ENCODE measurements at places on chromosomes 3 and 15.

DNA sequence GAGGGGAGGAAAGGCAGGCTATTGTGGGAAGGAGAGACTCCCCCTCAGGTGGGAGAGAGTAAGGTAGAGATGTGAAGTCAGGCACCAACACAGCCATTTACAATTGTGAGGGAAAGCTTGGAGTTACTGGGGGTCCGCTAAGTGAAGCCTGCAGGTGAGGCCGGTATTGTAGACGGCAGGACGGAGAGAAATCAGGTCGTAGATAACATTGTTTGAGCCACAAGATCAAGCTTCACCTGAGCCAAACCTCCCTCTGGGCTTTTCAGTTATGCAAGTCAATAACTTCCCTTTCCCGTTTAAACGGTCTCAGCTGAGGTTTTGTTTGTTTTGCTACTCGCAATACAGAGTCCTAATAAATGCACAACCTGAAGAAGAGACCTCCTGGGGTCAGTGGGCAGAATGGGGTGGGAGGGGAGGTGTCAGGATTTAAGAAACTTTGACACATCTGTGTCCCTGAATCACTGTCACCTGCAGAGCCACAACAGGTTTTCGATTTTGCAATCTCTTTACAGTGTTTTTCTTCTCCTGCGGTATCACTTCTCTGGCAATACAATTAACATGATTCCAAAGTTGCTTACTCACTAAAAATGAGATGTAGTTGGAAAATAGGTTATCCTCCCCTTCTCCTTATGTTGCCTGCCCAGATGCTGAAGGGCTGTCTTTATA, 72.0 kb upstream of the GLCE start:
- DNase-seq, result no peak

DNA sequence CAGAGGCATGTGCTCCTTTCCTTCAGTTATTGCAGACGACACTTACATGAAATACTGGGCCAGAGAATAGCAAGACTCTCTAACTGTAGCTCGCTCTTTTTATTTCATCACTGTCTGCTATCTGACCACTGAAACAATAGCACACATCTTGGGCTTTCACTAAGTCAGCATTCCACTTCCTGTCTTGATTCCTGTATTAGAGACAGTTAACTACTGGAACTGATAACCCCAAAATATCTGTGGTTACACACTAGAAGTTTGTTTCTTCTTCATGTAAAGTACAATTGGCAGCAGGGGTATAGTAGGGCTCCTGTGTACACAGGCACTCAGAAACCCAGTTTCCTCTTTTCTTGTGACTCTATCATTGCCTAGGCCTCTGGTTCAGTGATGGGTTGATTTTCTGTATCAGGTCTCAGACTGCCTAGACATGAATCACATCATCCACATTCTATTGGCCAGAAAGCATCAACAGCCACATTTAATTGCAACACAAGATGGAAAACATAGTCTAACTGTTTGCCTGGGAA, 230.2 kb upstream of the CD96 start:
- DNase-seq, result no peak

GRCh38 chr15:78092261-78093041, at the start of gene SH2D7:
Gene SH2D7, plus strand, starts transcription at chr15:78092561. Its CDS starts 24 bp downstream, at chr15:78092585.
- DNase-seq, result no peak

DNA sequence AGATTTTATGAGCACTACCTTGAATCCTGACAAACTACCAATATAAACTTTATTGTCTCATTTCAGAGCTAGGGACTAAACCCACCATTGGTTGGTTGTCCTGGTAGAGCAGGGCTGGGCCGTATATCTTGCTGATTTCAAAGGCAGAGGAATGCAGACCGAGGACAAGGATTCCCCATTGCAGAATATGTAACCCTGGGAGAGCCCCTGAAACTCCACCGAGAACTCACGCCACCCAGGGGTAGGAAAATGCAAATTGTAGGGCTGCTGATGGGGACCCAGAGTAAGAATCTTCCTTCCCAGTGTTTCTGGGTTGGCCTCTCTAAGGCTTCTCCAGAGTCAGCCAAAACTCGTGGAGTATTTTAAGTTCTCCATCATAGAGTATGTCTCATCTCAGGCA, 235.3 kb downstream of the ABHD5 start:
- DNase-seq, result no peak

DNA sequence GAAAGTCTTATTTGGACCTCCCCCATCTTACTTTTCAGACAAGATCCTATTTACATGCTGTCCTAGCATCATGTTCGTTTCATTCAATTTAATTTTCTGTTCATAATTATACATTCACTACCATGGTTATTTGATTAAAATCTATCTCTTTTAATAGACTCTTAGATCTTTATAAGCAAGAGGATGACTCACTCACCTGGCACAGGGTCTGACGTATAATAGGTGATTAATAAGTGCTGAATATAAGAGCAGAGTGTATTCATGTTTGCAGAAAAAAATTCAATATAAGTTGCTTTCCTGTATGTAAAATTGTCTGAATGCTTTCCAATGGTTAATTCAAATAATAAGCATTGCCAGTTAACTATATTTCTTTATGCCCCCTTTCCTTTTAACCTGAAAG, 165.5 kb upstream of the CBLB start:
- DNase-seq, result no peak

GRCh38 chr15:57591822-57592367, at the start of gene MYZAP:
Gene MYZAP, plus strand, starts transcription at chr15:57591904. Its CDS starts 131 bp downstream, at chr15:57592035.
- DNase-seq, result peak; percentile 36

DNA sequence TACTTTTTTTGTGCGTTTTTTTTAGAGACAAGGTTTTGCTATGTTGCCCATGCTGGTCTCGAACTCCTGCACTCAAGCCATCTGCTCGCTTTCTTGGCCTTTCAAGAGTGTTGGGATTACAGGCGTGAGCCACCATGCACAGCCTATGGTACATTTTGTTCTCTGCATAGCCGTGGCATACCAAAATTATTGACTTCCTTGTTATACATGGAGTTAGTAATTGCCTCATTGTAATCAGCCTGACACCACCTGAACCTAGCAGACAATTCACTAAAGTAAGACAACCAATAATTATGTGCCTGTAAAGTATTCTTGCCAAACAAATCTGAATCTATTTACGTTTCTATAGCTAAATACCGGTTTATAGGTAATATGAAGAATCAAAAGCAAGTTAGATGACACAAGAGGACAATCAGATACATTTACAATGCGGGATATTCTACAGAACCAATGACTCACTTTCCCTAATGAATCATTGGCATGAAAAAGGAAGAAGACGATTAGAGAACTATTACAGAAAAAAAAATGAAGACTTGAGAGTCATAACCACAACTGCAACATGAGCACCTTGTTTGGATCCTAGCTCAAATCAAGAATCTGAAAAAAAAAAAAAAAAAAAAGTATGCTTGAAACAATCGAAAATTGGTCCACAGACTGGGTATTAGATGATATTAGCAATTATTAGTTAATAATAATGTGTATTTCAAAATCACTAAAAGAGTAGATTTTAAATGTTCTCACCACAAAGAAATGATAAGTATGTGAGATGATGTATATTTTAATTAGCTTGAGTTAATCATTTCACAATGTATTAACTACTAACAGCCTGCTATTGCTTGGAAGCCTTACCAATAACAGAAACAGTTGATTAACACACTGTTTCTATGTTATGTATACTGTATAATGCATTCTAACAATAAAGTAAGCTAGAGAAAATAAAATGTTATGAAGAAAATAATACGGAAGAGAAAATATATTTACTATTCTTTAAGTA, 7.1 kb downstream of the GUCA1C start:
- no peak for DNase-seq

DNA sequence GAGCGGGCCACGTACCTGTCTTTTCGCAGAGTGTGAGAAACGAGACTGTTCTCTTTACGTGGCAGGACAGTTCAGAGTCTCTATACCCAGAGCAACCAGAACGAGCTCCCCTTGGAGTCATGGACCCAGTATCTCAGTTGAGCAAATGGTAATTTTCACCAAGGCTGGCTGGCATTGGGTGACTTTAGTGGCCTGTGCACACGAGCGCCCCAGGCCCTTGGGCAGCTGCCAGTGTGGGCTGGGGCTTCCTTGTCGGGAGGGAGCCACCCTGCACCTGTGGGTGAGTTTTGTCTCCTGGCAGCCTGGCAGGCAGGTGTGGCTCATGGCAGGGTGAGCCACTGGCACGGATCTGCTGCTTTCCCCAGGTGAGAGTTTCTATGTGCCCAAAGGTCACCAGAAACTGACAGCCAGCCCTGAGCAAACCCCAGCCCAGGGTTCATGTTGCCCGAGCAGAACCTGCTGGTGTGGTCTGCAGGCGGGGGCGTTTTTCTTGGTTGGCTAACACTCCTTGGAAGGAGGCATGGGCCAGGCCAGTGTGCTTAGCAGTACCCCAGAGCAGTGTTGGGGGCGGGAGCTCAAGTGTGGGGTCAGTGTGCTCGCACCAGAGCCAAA, 135.0 kb downstream of the TJP1 start:
- DNase-seq, result peak; percentile 41

DNA sequence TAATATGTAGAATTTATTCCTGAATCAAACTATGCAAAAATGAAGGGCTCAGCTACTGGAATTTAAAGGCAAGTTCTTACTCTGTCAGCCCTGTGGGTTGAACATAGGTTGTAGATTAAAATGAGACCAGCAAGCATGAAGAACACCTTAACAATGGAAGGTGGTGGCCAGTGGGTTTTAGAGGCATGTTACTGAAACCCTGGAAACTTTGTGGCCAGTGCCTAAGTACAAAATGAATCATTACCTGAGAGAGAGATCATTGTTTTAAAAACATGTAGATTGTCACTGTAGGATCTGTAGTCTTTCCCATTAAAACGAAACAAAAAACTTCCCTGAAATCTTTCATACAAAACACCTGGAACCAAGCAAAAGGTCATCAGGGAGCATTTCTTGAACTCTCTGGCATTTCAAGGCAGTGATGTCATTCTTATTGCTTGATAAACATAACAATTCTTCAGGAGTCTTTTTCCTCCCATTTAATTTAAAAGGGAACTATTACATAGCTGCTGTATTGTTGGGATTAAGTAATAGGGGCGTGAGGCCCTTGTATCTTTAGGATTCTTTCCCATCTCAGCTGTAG, 51.8 kb downstream of the TMEM108 start:
- DNase-seq, result no peak

DNA sequence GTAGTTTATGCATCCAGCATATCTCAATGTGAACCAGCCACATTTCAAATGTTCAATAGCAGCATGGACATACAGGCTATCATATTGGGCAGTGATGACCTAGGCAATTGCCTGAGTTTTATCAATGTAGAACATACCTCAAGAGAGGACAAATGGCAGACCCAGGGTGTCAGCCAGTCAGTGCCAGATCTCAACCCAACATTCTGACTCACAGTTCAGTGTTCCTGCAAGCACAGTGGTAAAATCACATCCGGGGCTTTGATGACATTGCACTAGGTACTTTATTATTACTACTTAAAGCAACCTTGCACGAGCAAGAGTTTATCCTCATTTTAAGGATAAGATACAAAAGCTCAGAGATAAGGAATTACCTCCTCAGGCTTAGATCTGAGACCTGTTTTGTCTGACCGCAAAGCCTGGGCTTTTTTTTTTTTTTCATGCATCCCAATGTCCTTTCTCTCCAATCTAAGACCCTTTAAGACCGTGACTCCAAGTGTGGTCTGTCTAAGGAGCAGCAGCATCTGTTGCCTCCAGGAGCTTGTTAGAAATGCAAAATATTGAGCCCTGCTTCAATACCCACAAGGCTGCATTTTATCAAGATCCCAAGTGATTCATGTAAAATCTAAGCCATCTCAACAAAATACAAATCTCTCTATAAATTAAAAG, 60.1 kb downstream of the SLC12A1 start:
- DNase-seq, result no peak

DNA sequence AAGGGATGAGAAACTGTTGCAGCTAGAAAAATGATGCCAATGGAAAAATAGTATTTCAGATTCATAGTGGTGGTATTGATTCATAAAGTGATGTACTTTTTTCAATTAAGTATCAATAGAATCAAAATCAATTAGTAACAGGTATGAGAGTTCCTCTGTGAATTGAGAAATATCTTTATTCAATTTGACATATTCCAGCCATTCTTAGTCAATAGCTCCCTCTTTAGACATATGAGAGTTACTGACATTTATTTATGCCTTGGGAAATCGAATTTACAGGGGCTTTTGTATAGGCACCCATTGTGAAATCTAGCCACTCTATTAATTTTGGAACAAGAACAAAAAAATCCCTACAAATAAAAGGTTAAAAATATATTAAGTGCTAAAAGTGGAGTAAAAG, 386.9 kb upstream of the CNTN3 start:
- DNase-seq, result peak; percentile 24

DNA sequence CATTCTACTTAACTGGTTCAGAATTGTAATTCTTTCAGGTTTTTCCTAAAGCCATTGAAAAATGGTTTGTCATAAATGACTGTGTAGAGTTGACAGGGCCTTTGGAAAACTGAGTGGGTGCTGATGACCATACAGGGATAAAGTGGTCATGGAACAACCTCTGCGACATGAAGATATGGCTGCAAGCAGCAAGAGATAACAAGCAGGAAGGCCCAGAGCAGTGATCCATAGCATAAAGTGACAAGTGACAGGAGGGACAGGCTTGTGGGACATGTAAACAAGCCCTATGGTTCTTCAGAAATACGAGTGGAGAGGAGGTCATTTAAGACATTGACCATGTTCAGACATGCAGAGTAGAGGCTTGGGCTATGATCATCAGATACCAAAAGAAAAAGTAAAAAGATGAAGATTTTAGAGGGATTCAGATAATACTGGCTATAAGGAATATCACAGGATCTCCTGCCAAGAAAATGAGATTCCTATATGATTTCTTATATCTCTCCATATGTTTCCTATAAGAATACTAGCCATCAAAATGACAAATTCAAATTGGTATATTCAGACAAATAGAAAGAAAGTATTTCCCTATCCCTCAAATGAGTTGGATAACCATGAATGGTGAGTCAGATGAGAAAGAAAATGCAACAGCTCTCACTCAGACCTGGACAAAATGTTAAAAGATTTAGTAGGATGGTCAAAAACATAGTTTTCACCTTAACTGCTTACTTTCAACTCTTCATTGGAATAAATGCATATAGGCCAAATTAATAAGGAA, 827.6 kb upstream of the CFAP20DC start:
- no peak for DNase-seq

DNA sequence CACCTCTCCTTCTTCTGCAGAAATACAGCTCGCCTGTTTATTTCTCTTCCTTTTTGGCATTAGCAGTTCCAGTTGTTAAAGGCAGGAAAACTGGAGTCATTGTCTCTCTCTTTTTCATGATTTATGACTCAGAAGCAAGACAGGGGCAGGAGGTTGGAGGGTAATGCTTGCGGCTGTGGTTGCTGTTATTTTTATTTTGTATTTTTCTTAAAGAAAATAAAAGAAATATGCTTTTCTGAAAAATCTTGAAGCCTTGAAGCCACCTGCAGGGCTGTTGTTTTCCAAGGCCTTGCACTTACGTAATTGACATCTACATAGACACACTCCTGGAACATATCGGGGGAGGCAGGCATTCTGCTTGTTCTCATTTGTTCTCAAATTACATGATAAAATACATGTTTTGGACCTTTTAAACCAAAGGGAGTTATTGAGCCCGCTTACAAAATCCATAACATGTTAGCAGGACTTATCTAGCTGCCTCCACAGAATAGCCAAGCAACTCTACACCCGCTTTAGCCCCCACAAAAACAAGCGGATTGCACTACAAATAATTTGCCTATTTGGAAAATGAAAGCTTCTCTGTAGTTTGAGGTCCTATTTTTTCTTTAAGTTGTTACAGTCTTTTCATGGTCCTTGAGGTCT, 1004.6 kb upstream of the NR2F2 start:
- DNase-seq, result no peak

GRCh38 chr15:23075927-23076326, 36.6 kb upstream of the TUBGCP5 start:
- DNase-seq, result no peak

- no peak for DNase-seq
Observed at GRCh38 chr15:58877999-58878825, 55.3 kb downstream of the SLTM start.

All from NCI-H1105 treated with DMSO at 0.1 percent for 48 hours (cell line).